ENCODE measurements at places on chromosomes 5 and 9. TPM values are rescaled to one million over a fixed set of nuclear protein-coding genes. Genes with fewer than 3 reads are reported as not detected.

The SAXO1 gene
- total RNA-seq: not detected

The TAF11L10 gene
- not detected for total RNA-seq

The PCDHAC1 gene
- total RNA-seq: 0.72 TPM

The ANKRD18B gene
- total RNA-seq: 4.8 TPM

The MEIKIN gene
- not detected for total RNA-seq

The C7 gene
- 4.0 TPM for total RNA-seq

The RNF208 gene
- not detected for total RNA-seq

The SLC34A3 gene
- total RNA-seq: not detected

The DYNC2I2 gene
- total RNA-seq: 49.5 TPM

The TRIM36 gene
- total RNA-seq: 2.4 TPM

The CXCL14 gene
- not detected for total RNA-seq

GRCh38 chr9:36407122-36407723 is 7.2 kb upstream of the RNF38 start:
- DNase-seq: peak; percentile 64

DNA sequence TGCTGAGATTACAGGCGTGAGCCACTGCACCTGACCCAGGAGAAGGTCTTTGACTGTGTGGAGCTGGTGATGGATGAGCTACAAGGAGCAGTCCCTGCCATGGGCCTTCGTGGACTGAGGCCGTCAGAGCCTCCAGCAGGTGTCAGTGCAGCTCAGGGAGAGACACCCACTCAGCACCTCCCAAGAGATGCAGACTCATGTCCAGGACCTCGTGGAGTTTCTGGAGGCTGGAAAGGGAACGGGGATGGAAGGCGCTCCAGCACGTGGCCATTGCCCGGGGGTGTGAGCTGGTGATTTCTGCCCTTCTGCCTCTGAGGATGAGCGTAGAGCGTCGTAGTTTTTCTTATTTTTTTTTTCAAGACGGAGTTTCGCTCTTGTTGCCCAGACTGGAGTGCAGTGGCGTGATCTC is 9.5 kb downstream of the TOR4A start:
- peak; percentile 92 for DNase-seq

- peak; percentile 3 for DNase-seq
Measured at GRCh38 chr9:117528225-117528624, 113.4 kb upstream of the ASTN2 start.

GRCh38 chr9:75226403-75227139 is 138.3 kb downstream of the OSTF1 start:
- DNase-seq: no peak

DNA sequence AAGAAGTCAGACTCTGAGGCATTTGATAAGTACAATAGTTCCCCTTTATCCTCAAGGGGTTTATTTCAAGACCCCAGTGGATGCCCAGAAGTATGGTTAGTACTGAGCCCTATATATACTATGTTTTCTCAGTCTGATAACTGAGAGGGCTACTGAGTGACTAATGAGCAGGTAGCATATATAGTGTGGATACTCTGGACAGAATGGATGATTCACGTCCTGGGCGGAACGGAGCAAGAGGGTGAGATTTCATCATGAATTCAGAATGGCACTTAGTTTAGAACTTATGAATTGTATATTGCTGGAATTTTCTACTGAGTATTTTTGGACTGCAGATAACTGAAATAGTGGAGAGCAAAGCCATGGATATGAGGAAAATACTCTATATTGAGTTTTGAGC is 457.6 kb downstream of the PLK2 start:
- no peak for DNase-seq

DNA sequence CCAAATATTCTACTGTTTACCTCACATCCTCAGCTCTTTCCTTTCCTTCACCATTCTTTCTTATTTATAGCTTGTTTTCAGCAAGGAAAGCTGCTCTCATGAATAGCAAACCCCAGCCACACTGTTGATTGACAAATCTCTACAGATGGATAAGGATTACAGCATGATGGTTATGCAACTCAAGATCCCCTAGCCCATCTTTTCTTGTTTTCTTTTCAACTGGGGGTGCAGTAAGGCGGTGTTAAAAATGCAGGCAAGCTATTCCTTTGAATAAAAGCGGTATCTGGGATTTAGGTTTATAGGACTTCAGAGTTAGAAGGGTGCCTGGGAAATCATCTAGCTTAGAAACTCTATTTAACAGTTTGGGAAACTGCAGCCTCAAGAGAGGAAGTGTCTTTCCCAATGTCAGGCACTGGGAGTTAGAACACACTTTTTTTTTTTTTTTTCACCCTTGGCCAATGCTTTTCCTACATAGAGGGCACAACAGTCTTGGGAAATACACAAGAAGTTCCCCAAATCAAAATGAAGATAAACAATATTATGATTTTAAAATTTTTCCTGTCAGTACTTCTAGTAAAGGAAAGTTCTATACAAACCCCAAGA is 2.6 kb downstream of the SPARC start:
- DNase-seq: no peak

- no peak for DNase-seq
Measured at GRCh38 chr5:9502050-9502834, 43.6 kb downstream of the SEMA5A start.

- DNase-seq: no peak
Measured at GRCh38 chr5:36392186-36392585, 90.5 kb upstream of the RANBP3L start.

- no peak for DNase-seq
Measured at GRCh38 chr5:116813906-116814305, 239.3 kb upstream of the SEMA6A start.

- no peak for DNase-seq
Measured at GRCh38 chr5:74113196-74113540, 487.2 kb downstream of the ARHGEF28 start.

GRCh38 chr5:156669416-156669815 is 180.7 kb upstream of the PPP1R2B start:
- no peak for DNase-seq

DNA sequence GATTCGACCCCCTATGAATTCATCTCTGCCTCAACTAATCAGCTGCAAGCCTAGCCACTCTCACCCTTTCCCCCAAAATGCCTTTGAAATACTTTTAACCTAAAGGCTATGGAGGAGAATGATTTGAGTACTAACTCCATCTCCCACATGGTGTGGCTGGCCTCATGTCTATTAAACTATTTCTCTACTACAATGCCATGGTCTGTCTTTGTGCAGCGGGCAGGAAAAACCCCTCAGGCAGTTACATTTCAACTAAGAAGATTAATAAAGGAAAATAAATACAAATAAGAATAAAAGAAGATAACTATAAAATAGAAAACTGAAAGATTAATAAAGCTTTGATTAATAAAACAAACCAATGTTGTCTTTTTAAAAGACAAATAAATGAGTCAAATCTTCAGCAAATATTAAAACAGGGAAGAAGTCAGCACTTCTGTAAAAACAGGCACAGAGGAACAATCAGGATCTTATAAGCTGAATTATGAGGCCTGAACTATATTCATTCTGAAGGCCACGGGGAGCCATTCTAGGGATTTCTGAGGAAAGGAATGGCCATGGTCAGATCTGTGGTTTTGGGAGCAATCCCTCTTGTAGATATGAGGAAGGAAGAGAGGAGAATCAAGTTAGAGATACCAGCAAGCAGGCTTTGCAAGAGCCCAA is 116.1 kb upstream of the SLC12A2 start:
- peak; percentile 64 for DNase-seq

- no peak for DNase-seq
Measured at GRCh38 chr9:87069690-87070089, 122.4 kb upstream of the GAS1 start.

Data from SK-MEL-5 (cell line).